ENCODE measurements at places on chromosomes 13 and 19.

DNA sequence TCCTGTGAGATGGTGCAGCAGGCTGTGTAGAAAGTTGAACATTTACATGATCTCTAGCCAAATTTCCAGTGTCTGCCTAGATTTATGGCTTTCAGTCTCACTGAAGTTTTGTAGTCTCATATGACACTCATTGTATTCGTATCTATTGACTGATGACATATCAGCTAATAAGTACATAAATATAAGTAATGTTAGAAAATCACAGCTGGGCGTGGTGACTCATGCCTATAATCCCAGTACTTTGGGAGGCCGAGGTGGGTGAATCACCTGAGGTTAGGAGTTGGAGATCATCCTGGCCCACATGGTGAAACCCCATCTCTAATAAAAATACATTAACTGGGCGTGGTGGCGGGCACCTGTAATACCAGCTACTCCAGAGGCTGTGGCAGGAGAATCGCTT lies 54.7 kb upstream of the HTR2A start:
- DNase-seq = no peak

DNA sequence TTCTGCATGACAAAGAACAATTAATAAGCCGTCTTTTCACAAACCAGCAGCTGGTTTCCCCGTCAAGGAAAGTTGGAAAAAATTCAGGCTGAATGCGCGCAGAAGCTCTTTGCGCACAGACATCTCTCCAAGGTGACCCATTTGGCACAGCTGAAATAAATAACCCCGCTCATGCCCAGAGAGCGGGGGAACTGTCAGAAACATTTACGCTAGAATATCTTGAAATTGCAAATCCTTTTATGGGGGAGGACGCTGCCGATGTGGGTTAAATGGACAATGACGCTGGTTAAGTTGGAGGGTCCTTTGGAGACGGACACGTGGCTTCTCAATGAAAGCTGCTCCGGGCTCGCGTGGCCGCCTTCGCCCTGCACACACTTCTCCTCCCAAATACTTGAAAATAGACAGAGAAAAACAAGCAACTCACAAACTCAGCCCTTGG lies 30.6 kb downstream of the GSX1 start:
- DNase-seq = peak; percentile 26

- no peak for DNase-seq
Measured at GRCh38 chr13:85616275-85616674, 182.9 kb downstream of the SLITRK6 start.

- peak; percentile 79 for DNase-seq
Measured at GRCh38 chr13:25980255-25980654, 71.6 kb downstream of the SHISA2 start.

DNA sequence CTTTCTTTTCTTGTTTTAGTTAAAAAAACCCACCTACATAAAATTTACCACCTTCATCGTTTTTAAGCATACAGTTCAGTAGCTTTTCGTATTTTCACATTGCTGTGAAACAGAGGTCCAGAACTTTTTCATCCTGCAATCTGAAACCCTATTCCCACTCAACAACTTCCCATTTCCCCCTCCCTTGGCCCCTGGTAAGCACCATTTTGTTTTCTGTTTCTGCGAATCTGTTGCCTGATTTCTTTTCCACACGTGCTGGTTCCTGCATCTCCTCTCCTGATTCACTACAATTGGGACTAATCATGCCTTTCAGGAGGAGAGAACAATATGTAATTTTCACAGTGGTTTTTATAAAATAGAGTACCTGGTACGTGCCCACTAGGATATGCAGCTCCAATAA lies 149.2 kb upstream of the RNF113B start:
- no peak for DNase-seq

DNA sequence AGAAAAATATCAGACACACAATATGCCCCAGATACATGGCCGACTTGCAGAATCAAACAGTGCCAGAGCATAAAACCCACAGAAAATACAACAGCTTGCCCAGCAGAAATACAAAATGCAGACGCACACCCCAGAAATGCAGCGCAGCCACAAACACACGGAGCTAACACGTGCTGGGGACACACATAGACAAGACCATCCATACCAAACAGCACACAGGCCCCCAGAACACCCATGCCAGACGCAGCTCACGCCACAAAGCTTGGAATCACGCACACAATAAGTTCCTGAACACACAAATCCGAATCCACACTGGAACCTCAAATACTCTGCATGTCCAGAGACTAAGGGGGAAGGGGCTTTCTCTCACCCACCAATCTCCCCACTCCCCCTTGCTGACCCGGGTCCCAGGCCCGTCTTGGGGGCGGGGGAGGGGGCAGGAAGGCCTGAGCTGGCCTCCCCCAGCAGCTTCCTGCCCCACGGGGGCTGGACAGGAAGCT lies 17.2 kb downstream of the CCDC97 start:
- DNase-seq = no peak

DNA sequence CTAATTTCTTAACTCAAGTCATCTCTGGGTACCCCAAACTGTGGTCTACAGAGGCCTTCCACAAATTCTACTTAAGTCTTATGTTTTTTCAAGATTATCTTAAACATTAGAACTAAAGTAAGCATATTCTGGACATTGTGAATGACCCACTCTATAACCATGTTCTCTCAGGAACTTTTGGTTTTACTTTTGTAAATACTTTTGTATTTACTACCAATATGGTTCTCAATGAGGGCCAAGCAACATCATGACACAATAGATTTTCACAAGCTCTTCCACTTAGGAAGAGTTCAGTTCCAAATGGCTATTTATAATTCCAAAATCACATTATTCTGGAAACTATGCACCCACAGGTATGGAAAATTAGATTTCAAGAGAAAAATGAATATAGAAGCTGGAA lies 10.8 kb downstream of the DIAPH3 start:
- DNase-seq = no peak

DNA sequence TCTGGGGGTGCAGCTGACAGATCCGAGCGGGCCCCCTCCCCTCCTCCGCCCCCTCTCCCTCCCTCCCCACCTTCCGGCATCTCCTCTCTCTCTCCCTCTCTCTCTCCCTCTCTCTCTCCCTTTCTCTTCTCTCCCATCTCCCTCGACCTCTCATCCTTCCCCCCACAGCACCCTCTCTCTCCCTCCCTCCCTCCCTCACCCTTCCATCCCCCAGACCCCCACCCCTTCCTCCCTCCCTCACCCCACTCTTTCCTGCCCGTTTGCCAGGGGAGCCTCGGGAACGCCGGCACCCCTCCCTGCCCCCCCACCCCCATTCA lies 666 bp downstream of the CELF5 start:
- no peak for DNase-seq

- no peak for DNase-seq
Measured at GRCh38 chr13:107665926-107666458, 549.3 kb downstream of the LIG4 start.

- no peak for DNase-seq
Measured at GRCh38 chr13:78201411-78201810, 282.8 kb upstream of the EDNRB start.

- no peak for DNase-seq
Measured at GRCh38 chr13:109447667-109448066, 338.7 kb downstream of the IRS2 start.

- no peak for DNase-seq
Measured at GRCh38 chr13:57640607-57641006, 9.1 kb downstream of the PCDH17 start.

GRCh38 chr13:67353941-67354340 lies 123.8 kb upstream of the PCDH9 start:
- no peak for DNase-seq

GRCh38 chr13:80707000-80707983 lies 366.4 kb upstream of the SPRY2 start:
- no peak for DNase-seq

- no peak for DNase-seq
Measured at GRCh38 chr13:20398459-20398858, 127.2 kb downstream of the CRYL1 start.

DNA sequence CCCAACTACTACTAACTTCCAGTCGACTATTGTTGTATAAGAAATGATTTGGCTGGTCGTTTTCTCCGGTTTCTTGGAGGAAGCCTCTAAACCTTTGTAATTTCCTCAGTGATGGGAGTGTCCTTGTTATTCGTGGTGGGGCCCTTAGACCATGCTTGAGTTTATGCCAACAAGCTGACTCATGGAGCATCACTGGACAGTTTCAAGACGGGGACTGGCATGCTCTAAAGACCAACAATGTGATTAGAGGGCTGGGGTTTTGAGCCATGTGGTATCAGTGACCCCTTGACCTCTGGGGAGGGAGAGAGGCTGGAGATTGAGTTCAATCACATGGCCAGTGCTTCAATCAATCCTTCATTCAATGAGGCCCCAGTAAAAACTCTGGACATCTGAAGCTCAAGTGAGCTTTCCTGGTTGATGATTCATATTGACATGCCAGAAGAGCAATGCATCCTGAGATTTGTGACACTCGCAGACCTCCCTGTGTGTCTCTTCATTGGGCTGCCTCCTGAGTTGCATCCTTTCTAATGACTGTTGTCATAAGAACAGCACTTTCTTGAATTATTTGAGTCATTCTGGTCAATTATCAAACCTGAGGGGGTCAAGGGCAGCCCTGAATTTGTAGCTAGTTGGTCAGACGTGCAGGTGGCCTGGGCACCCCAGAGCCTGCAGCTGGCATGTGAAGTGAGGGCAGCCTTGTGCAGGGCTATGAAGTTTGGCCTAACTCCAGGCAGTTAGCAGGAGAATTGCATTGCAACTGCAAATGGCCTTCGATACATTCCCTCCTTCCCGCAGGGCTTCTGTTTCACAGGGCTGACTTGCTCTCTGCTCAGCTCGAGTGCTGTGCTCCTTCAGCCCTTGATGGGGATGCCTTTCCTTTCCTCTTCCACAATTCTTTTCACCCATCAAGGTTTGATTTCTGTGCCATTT lies 246.5 kb downstream of the FGF9 start:
- DNase-seq = no peak

DNA sequence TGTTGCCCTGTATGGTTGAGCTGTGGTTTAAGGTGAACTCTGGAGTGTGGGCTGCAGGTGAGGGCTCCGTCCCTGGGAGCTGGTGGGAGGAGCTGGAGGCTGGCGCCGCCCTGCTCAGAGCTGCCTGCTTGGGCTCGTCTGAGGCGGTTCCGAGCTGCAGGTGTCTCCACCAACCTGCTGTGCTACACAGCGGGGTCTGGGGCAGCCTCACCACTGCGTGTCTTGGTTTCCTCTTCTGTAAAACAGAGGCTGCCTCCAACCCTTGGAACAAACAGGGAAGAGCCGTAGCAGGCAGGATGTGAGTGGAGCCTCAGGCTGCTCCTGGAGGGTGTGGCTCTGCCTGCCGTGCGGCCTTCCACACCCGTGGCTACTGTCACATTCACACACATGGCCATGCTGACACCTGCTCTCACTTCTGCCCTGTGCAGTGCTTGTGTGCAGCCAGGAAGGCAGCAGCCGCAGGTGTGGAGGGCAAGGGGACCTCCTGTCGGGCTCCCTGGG lies 21.4 kb downstream of the NAXD start:
- DNase-seq = no peak

- DNase-seq = no peak
Measured at GRCh38 chr13:111620586-111620985, 300.1 kb downstream of the TEX29 start.

- DNase-seq = peak; percentile 58
Measured at GRCh38 chr13:33016414-33017322, at the start of gene KL. TSS of gene KL (plus strand) at chr13:33016423. CDS start at chr13:33016441, 18 bp downstream.

DNA sequence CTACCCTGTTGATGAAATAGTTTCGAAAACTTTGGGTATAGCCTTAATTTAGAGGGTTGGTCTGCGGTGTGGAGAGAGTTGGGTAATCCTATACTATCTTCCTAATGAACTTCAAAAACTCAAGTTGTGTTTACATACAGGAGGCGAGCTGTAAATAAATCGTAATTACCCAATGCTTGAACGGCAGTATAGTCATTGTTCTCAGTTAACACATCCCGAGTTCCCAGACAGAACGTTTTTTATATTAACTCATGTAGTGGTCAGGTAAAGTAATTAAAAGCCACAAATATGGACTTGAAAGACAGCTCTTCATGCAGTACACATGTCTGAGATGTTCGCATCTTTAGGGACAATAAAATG lies 1.5 kb downstream of the PDS5B start:
- no peak for DNase-seq
